ENCODE measurements at places on chromosomes 6 and 20.

- peak; percentile 59 for DNase-seq
Observed at GRCh38 chr6:129936329-129937165, 75.4 kb upstream of the TMEM244 start.

DNA sequence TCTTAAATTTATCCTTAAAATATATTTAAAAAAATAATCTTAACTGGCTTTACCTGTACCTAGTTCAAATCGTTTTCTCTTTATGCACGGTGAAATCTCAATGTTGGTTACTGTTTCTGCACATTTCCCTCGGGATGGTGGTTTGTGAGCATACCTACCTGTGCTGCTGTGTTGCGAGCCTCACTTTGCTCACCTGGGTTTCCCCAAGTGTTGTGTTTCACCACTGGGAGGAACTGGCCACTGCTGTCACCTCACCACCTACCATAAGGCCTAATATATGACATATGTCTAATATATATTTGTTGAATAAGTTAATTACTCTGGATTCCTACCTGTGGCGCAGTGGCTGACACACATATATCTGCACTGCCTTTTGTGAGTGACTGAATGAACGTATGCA lies 493.5 kb upstream of the FLRT3 start:
- DNase-seq: no peak

DNA sequence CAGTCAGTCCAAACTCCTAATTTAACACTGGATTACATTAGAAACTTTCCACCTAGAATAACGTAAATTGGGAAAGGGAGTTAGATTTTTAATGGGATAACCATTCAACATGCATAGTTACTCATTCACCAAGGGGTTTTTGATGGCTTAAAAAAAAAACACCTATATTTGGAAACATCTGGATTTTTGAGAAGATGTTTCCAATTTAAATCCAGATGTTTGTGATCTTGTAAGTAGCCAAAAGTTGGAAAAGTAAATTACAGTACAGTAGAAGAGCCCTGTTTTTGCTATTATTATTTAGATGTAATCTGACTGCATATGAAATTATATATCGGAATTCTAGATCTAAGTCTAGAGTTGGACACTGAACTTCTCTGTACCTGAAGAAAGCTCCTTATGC lies 478.2 kb downstream of the CD83 start:
- no peak for DNase-seq

- DNase-seq: no peak
Observed at GRCh38 chr20:62805155-62805710, 598 bp downstream of the OGFR start.

DNA sequence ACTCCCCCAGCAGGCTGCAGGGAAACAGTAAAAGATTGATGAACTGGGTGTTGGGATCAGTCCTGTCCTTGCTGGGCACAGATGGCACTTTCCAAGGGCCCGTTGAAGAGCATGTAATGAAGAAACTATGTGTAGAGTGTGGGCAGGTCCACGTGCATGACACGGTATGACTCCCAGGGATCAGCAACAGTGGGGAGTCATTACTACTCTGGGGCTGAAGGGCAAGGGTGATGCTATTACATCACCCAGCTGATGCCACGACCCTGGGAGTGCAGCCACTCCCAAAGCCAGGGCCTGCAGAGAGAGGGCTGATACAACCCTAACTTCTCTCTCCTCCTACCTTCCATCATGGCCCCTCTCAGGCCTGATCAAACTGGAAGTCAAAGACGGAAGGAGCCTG lies 20.1 kb downstream of the KCNK17 start:
- no peak for DNase-seq

- no peak for DNase-seq
Observed at GRCh38 chr6:128821116-128821515, 61.8 kb upstream of the LAMA2 start.

DNA sequence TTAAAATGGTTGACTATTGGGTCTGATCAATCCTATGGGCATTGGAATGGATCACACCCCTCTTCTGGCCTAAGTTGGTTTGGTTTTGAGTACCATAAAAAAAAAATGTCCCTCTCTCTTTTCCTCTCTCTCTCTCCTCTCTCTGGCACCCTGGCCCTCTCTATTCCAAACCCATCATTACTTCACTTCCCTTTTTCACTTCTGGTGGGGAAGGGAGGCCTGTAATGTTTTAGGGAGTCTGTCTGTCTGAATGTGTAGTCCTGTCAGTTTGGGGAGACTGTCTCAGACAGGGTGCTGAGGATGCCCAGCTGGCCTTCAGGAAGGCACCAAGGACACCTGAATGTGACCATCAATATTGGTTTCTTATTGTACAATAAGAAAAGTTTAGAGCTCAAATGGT lies 165.8 kb downstream of the CD24 start:
- no peak for DNase-seq

GRCh38 chr6:116371120-116371917 lies 572 bp downstream of the DSE start:
- DNase-seq: peak; percentile 91

GRCh38 chr20:59571151-59571550 lies 33.2 kb upstream of the PHACTR3 start:
- no peak for DNase-seq

DNA sequence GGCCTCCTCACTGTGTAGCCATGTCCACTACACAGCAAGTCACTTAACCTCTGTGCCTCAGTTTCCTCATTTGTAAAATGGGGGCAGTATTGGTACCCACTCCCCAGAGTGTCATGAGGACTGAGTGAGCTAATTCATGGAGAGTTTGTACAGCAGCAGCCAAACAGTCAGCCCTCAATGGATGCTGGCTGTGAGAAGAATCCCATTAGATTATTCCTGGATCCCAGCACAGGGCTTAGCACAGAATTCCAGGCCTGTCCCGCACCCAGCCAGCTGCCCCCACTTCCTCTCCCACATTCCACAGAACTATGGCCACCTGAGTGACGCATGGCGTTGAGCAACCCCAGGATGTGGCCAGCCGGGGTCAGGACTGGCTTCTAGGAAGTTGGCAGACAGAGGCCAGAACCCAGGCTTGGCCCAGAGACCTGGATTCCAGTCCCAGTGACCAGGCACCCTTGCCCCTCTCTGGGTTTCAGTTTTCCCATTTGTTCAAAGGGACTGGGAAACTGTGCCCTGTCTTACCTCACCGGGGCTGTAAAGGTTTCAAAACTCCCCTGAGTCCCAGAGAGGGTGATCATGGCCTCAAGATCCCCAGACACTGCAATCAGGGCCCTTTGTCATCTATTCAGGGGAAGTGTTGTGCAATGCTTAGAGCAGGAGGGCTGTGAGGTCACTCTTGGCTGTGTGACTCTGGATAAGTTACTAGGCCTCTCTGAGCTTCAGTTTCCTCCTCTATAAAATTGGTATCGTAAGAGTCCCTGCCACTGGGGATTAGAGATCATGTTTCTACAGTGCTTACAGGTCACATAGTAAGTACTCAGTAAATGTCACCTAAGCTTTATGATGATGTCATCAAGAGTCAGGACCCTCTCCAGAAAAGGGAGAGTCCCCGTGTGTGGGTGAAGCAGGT lies 3.0 kb upstream of the TGM2 start:
- DNase-seq: peak; percentile 94

DNA sequence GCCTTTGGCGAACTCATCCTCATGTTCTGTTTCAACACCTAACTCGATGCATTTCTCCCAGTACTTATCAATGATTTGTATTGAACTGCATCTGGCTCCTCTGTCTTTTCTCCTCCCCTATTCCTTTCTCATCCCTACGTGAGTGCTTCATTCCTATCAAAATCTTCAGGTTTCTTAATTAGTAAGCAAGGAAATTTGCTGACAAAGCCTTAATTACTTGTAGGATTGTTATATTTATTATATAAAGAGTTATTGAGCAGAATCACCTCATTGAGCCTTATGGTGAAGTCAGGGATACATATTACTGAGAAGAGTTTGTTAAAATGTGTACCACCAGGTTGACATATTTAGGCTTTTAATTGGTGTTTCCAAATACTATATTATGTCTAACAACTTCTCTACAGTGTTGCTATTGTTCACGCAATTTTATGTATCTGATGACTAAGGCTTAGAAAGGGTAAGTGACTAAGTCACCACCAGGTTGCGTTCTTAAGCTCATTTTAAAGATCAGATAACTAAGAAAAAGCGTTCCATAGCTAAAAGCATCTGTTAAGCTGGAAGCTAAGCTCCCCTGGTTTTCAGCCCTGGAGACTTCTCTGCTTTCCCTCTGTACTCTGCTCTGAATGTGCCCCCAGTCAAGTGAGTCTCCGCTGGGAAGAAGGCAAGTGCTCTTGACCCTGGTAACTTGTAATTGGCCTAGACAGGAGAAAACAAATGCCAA lies 18.9 kb downstream of the SCGN start:
- no peak for DNase-seq

DNA sequence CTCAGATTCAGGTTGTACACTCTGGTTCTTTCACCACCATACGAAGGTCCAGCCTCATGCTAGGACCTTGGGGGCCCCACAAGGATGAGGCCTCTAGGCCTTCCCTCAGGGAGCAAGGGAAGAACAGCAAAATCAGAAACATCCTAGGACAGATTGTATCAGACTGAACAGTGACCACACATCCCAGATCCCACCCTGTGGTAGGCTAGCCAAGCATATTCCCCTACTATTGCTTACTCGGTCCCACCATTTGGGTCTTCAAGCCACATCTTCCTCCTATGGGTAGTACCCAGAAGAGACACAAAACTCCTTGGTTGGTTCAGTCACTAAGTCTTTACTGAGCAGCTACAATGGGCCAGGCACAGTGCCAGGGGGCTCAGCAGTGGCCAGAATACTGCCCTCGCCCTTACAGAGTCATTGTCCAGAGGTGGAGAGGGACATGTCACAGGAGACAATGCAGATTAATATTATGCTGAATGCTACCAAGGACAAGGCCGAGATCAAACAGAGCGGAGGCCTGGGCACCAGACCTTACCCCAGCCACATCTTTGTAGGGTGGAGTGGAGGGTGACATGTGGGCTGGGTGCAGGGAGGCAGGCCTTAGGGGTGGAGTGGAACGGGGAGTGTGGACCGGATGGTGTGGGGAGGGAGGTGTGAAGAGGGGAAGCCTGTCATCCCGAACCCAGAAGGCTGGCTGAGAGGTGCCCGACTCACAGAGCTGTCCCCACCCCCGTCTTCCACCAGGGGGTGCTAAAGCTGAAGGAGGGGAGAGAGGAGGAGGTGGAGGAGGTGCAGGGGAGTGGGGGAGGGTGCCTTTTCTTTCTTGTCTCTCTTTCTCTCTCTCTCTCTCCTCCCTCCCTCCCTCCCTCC lies 6.8 kb upstream of the MAPK13 start:
- DNase-seq: peak; percentile 83

DNA sequence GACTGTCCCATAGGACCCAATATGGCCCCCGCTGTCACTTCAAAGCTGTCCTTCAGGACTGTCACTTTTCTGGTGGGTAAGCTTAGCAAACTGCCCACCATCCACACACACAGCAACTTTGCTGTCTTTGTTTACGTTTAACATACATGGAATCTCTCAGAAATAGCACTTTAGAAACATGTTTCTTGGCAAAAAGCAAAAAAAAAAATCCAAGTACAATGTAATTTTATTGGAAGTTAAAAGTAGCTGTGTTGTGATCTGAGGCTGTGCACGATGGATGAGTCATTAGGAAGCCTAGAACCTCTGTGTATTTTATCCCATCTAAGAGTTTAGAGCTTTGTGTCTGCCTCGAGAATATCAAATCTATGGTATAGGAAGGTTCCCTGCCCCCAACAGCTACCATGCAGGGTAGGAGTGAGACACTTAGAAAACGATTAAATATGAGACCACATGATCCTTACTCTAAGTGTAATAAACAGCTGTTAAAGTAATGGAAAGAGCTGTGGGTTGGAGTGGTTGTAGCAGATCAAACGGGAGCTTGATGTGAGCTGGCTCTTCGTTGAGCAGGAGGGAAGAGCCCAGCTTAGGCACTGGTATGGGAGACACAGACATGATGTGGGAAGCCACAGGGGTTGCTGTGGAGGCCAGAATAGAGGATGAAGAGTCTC lies 119.5 kb downstream of the PLEKHG1 start:
- DNase-seq: no peak

GRCh38 chr6:25490018-25490801 lies 161.8 kb upstream of the SCGN start:
- DNase-seq: peak; percentile 74

GRCh38 chr6:56356426-56356825 lies 109.0 kb upstream of the COL21A1 start:
- no peak for DNase-seq

DNA sequence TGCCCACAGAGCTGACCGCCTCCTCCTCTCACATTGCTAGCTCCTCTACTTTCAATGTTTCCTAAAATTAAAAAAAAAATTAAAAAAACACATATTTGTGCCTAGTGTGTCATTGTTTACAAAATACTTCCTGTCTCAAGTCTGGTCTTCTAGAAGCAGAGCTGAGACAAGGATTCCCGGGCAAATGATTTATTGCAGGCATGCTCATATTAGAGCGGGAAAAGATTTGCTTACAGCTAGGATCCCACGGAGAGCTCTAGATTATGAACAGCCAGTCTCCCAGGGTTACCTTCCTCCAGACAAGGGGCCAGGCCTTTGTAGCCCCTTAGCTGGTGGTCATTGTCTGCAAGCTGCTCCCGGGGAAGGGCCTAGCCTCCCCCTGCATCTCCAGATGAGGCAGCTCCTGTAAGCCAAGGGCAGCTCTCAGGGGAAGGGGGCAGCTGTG lies 9.4 kb downstream of the PACSIN1 start:
- DNase-seq: peak; percentile 72

GRCh38 chr6:53939830-53940229 lies 145.0 kb downstream of the LRRC1 start:
- DNase-seq: no peak

- no peak for DNase-seq
Observed at GRCh38 chr6:109693111-109693510, 2.0 kb downstream of the FIG4 start.

GRCh38 chr6:41958022-41958856 lies 16.6 kb upstream of the CCND3 start:
- DNase-seq: no peak

DNA sequence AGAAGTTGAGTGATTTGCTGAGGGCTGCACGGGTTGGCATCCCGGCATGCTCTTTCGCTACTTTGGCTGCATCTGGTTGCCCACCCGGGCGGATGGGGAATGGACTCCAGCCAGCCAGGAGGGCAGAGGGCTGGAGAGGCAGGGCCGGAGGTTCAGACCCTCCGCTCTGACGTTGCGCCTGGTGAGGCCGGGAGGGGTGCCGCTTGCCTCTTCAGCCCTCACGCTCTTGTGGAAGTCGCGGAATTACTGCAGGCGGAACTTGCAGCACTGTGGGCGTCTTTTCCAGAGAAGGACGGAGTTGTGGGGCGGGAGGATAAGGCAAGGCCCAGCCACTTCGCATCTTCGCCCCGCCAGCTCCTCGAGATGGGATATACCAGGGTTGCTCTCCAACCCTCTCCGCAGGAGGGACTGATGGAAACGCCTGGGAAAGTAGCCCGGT lies 656 bp downstream of the RTEL1 start:
- DNase-seq: peak; percentile 47

All from amniotic epithelial cell (primary cell).